ENCODE measurements at places on chromosomes 5 and 9.

- peak; percentile 46 for DNase-seq
Measured at GRCh38 chr9:18442629-18443491, 31.1 kb upstream of the ADAMTSL1 start.

- no peak for DNase-seq
Measured at GRCh38 chr9:82192211-82192610, 203.6 kb downstream of the SPATA31D1 start.

GRCh38 chr9:112048924-112049691, 126.0 kb downstream of the SUSD1 start:
- DNase-seq, result no peak

DNA sequence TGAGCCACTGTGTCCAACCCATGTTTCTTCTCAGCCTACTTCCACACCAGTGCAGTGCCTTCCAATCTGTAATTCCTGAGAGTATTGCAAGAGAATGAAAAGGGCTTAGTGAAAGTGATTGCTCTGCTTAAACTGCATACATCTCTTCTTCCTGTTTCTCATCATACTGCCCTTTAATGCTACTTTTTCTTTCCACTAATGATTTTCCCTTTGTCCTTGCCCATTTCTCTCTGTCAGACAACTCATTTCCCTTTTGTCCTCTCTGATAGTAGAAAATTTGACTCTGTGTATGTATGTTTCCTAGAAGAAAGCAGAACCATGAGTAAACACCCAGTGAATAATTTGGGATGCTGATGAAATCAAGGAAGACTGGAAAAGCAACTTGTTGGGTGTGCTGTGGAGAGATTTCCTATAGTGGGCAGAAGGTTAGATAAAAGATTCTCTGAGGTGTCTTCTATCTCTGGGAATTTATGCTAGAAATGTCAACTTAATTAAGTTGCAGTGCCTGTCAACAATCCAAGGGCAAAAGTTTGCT, 102.2 kb upstream of the CHD1 start:
- no peak for DNase-seq

GRCh38 chr5:160075073-160075472, 44.2 kb downstream of the PWWP2A start:
- no peak for DNase-seq

DNA sequence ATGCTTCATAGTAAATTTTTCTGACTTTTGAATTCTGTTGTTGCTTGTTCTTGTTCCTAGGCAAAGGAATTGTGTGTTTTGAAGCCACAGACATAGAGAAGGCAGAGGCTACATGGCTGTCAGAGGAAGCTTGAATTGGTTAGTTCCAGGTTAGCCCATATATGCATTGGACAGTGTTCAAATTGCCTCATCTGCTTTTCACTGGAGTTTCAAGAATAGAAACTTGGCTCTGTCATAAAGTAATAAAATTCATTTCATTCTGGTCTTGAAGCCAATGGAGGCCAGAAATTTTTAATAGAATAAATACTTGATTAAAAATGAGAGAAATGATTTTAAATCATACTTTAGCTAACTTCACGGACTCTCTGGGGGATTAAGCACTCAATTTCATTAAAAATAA, 178.0 kb downstream of the YIPF5 start:
- DNase-seq, result no peak

DNA sequence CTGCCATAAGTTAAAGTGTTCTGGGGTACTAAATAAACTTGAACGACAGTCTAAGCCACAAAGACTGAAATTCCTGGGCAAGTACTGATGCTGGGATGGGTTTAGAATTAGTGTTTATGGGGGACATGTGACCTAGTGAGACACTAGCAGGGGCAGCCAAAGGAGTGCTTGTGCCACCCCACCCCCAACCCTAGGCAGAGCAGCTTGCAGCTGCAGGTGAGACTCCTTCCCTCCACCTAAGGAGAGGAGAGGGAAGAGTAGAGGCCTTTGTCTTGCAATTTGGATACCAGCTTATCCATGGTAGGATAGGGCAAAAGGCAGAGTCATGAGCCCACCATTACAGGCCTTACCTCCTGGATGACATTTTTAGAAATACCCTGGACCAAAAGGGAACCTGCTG, 28.7 kb upstream of the PDE4D start:
- DNase-seq, result no peak

DNA sequence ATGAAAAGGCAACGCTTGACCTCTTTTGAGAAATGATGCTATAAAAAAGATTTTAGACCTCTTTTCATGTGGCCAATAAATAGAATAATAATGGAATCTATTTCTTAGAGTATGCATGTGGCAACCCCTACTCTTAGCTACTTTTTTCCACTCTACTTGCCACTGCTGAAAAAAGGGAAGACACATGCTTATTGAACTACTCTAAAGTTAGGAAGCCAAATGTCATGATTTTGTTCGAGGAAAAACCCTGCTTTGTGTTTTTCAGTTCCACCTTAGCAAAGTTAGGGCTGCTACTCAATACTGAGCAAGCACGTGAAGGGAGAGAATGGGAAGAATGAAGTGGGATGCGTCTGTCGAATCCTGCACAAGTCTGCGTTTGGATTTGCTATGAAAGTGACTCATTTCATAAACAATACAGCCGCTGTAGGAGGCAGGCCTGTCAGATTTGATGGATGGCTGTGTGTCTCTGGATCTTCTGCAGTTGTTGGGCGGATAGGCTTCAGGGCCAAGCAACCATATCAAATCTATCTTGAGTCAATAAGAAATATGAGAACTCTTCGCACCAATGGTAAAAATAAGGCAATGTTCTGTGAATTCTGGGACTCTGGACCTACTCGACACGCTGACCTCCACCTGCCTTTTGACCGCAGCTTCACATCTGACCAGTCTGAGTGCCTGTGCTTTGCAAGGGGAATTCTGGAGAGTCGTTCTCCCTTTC, 333.6 kb downstream of the PIK3R1 start:
- no peak for DNase-seq

DNA sequence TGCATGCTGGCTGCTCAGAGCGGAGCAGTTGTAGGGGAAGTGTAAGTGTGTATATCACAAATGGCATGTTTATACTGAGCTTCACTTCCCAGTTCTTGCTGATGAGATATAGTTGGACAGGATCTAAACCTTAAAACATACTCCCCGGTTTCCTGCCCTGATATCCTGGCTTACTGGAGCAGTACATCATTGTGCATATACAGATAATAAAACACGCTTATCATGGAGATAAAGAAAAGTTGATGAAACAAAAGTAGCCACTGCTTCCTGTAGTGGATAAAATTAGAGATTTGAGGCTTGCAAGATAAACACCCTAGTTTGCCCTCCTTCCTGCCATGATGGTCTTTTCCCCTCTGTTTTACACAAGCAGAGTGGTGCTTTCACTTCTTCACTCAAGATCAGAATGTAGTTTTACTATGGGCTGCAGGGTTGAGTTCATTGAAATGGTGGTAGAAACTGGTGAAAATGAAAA, 15.0 kb downstream of the NPR3 start:
- DNase-seq, result no peak

DNA sequence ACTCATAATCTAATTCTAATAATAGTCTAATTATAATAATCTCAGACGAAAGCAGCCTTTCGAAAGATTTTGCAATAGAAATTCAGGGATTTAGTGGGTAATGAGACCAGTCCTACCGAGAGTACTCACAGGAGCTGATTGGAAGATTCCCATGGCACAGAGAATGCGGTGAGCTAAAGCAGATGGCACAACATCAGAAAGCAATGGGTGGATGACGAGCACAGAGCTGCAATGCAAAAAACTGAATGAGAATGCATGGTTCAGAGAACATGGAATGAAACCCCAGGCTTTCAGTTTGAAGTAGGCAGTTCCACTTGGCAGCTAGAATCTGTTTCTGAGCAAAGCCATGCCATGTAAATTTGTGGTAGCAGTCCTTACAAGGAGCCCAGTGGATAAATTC, 78.2 kb upstream of the SPINK5 start:
- no peak for DNase-seq

DNA sequence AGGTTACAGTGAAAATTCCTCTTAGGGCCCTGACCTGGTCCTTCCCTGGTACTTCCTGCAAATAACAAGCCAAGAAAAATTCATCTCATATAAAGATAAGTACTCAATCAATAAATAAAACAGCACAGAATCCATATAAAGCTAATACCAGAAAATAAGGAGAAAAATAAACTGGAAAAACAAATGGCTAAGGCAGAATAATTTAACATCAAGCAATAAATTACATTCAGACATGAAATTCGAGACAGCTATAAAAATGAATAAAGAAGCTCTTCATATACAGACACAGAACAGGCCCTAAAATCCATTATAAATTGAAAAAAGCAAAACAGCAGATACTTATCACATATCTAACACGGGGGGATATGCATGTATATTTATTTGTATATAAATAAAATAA, 99.2 kb downstream of the DTWD2 start:
- no peak for DNase-seq

DNA sequence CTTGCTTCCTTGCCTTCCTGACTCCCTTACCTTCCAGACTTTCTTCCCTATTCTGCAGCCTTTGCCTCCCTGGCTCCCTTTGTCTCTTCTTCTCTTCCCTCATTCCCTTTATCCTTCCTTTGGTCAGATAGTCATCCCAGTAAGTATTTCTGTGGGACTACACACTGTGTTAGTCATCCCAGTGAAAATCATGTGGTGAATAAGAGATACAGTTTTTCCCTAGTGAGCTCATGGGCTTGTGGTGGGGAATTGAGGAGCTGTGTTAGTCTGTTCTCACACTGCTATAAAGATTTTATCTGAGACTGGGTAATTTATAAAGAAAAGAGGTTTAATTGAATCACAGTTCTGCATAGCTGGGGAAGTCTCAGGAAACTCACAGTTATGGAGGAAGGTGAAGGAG, 109.8 kb upstream of the EDIL3 start:
- DNase-seq, result no peak

DNA sequence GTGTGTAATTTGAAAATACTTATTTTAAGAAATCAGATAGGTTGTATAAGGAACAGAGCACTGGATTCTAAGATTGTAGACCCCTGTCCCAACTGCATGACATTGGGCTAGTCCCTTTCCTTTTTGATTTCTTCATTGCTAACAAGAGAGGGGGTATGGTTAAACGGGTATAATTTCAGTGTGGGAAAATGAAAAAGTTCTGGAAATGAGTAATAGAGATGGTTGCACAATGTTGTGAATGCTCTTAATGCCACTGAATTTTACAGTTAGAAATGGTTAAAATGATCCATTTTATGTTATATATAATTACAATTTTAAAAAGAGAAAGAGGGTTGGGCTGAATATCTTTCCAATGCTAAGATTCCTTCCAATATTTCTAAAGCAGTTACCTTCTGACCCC, 103.3 kb upstream of the LHFPL2 start:
- DNase-seq, result no peak

DNA sequence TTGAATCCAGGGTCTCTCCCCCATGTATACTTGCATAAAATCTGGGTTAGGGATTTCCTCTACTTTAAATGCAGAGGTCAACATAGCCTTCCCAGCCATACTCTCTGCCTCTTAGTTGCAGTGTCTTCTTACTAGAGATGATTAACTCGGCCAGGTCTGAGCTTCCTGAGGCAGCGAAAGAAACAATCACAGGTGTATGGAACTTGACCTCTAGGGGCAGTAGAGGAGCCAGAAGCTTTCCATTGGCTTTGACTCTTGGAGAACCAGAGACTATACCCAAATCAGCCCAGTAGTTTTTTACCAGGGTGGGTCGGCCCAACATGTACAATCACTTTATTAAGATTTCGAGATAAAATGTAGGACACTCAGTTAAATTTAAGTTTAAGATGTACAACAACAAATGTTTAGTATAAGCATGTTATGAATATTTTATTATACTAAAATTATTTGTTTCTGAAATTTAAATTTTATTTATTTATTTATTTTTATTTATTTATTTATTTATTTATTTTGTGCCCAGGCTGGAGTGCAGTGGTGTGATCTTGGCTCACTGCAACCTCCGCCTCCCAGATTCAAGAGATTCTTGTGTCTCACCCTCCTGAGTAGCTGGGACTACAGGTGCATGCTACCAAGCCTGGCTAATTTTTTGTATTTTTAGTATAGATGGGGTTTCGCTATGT, 48.0 kb upstream of the DMRT3 start:
- DNase-seq, result no peak

- DNase-seq, result no peak
Measured at GRCh38 chr5:112657804-112658203, 79.9 kb upstream of the APC start.

DNA sequence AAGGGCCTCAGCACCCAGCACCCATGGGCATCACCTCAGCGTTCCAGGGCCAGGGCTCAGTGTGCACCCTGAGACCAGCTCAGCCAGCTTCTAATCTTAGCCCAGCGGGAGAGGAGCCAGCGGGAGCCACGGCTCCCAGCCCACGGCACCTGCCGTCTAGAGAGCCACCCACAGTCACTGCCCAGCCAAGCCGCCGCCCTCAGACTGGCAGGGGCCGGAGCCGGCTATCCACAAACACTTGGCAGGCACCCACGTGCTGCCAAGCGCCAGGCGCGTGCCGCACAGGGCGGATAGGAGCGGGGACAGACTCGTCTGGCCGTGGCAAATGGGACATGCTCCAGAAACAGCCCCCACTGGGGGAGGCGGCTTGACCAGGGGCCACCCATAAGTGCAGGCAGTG, 18.6 kb downstream of the BRD3 start:
- no peak for DNase-seq

DNA sequence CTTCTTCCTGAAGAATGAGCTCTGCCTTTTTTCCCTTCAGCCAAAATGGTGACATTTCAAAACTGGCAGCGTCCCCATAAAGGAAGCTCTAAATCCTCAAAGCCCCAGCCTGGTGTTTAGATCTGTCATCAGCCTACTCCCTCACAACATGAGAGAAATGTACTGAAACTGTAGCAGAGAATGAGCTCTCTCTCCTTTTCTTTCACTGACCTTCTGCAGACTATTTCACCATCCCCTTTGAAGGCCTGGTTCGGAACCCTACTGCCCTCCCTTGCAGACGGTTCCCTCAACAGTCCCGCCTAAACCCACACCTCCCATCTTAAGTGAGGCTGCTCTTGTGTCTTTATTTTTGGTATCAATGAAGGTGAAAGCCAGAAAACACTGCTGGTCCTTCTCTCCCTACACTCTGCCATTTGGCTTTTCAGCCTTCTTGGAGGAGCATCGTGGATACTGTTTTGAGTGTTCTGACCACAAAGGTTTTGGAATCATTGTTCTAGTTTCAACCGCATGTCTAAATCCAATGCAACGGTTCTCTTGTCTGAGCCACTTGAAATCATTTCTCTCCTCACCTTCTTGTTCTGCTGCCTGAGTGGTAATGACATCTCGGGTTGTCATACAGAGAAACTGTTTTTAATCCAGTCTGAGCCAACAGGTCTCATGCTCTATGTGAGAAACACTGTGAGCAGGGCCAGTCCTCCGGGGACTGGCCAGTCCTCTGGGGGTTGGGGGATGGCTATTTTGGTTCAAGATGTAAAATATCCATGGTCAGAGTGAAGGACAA, 39.0 kb downstream of the ITK start:
- no peak for DNase-seq

GRCh38 chr9:5263351-5264218, 32.4 kb downstream of the INSL4 start:
- DNase-seq, result no peak

- no peak for DNase-seq
Measured at GRCh38 chr9:79896390-79896980, 324.7 kb downstream of the TLE4 start.
